Dermis microvascular lymphatic vessel endothelial cell (primary cell): ENCODE measurements at places on chromosomes 1 and 21. TPM values are rescaled to one million over a fixed set of nuclear protein-coding genes. Genes with fewer than 3 reads are reported as not detected.
A peak's percentile ranks its signal among the peaks of the same experiment; 100 is the strongest.

- peak; percentile 17 for DNase-seq
Measured at GRCh38 chr1:30842697-30843354, 65.7 kb downstream of the SDC3 start.

- DNase-seq, result no peak
Measured at GRCh38 chr1:155931332-155932038, 2.7 kb downstream of the KHDC4 start.

GRCh38 chr1:3774276-3774945 lies 1.9 kb downstream of the SMIM1 start:
- DNase-seq, result no peak

B3GALT5 gene
- total RNA-seq, result not detected in 2 replicates

CELA2A gene
- not detected in 2 replicates for total RNA-seq

DNA sequence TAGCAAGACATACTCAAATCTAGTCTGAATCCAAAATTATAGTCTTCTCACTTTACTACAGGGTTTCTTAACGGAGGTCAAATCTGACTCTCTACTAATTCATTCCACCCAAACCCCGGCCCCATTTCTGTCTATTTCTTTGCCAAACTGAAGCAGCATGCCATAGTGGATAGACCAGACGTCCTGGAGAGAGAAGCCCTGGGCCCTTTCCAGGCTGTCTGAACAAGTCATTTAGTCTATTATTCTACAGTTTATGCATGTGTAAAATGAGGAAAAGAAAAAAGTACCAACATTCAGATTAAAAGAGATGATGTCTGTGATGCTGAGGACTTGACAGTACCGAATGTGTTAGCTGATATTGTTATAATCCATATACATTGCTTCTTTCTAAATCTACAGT lies 95.0 kb downstream of the GDAP2 start:
- no peak for DNase-seq

RFX5 gene
- total RNA-seq, result 40.7 and 48.7 TPM in 2 replicates

DNA sequence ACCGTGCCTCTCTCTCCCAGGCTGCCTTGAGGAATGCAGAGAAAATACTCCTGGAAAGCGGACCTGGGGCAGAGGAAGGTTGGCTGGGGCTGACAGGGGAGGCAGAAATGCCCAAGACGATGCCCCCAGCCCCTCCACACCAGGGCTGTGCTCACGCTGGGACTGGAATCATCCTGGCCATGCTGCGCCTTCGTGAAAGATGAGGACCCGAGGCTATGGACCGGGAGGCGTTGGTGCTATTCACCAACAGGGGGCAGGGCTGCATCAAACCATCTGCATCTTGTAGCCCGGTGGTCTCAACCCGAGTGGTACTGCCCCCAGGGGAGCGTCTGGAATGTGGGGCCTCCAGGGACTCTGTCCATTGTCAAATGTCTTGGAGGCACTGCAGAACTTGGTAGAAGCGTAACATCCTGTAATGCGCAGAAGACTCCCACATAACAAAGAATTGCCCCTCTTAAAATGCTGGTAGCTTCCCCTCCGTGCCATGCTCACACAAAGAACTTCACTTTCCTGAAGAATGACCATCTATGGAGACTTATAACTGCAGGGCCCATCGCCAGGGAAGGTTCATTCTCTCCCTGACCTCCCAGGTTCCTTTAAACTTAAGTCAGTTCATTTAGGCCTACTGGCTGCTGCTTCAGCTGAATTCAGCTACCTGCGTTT lies 251.2 kb downstream of the RRAGC start:
- DNase-seq, result peak; percentile 40

DNA sequence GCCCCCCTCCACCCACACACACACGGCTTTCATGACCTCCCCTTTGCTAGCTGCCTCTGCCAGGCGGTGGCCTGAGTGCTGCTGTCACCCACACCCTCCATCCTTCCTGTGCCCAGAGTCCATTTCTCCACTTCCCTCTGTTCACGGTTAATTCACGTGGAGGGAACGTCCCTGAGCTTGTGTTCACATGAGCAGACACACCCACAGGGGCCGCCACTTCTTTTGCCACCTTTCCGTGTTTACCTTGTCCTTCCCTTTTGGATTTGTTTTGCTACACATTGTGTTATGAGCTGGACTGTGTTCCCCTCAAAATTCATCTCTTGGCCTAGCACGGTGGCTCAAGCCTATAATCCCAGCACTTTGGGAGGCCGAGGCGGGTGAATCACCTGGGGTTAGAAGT lies 128.0 kb downstream of the ETS2 start:
- no peak for DNase-seq

GRCh38 chr1:199101139-199101538 lies 462.3 kb downstream of the PTPRC start:
- no peak for DNase-seq

DNA sequence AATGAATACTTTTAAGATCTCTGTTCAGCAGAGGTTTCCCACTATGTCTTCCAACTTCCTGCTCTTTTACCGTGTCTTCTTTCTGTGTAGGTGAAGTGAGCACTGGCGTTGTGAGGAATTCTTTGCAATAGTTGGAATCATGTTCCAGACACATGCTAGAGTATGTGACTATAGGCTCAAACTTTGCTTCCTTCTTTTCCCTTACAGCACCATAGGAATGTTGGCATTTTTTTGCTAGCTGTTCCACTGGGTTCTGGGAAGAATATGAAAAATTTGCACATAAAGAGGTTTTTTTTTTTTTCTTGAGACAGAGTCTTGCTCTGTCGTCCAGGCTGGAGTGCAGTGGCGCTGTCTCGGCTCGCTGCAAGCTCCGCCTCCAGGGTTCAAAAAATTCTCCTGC lies 15.7 kb upstream of the HUNK start:
- DNase-seq, result no peak

DNA sequence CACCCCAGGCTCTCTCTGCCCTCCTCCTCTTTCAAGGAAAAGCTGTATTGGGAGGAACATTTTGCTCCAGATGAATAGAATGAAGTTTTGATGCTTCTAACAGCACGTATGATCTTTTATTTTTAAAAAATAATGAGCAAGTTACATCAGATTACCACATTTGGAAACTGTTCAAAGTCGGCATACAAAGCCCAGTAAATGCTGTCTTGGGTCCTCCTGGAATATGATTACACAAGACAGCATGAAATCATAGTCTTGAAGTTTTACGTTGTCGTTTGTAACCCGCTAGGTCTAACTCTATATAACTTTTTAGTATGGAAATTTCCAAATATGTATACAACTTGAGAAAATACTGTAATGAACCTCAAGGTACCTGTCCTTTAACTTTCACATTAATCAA lies 385.6 kb downstream of the HLX start:
- no peak for DNase-seq

TFF2 gene
- total RNA-seq, result not detected in 2 replicates

DNA sequence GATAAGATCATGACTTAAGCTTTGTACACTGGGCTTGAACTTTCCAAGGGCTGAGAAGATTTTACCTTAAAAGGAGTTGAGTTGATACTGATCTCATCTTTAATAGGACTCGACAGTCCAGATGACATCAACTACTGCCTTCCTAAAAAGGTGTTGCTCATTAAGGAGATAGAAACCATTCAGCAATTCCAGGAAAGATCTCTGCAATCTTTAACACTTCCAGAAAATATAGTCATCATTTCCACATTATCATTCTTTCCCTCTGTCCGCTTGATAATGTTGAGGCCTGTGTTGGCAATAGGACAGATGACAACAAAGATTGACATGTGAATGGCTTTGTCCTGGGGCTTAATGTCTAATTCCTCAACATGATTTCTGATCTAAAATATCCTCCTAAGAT lies 145.4 kb upstream of the C1orf21 start:
- no peak for DNase-seq

DNA sequence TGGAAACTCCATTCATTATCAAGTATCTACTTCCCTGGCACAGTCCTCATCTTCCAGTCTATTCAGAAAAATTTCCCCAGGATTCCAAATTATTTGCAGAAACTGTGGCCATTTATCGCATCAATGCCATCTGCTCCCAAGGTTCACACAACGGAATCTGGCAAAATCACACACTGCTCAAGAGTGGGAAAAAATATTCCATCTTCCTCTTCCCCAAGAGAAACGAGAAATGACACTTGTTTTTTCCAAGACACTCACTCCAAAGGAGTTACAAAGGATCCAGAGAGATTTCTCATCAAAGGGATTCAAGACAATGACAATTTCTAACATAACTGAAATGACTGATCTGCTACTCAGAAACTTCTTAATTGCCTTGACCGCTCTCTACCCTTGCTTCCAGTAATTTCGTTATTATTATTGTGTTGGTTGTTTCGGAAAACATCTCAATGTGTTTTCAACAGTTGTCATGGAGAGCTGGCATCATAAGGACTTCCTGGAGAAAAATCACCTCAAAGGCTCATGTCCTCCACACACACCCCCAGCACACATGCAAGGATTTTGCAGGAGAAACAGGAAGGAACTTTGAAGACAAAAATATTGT lies 128.0 kb downstream of the PSMG1 start:
- peak; percentile 33 for DNase-seq

OR2T11 gene
- not detected in 2 replicates for total RNA-seq

INTS3 gene
- total RNA-seq, result 16.4 and 20.7 TPM in 2 replicates

GRCh38 chr1:40064797-40065499 lies 24.4 kb downstream of the CAP1 start:
- DNase-seq, result no peak

S100A11 gene
- total RNA-seq, result 17.1 and 23.1 TPM in 2 replicates

DNA sequence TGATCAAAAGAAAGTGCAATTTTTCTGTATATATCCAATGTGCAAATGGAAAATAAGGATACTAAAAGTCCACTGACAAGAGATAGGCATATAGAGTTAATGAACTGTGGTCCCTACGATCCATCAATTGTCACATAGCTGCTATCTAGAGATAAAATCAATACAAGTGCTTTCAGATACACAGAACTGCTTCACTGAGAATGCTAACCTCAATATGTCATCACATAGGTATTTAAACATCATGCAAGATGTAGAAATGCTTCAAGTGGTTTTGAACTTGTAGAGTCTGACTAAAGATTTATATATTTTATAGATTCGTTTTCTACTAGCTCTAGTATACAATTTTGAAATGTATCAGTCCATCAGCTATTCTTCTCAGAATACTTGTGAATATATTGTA lies 1604.7 kb downstream of the PLA2G4A start:
- no peak for DNase-seq

GPR37L1 gene
- not detected in 2 replicates for total RNA-seq

DNA sequence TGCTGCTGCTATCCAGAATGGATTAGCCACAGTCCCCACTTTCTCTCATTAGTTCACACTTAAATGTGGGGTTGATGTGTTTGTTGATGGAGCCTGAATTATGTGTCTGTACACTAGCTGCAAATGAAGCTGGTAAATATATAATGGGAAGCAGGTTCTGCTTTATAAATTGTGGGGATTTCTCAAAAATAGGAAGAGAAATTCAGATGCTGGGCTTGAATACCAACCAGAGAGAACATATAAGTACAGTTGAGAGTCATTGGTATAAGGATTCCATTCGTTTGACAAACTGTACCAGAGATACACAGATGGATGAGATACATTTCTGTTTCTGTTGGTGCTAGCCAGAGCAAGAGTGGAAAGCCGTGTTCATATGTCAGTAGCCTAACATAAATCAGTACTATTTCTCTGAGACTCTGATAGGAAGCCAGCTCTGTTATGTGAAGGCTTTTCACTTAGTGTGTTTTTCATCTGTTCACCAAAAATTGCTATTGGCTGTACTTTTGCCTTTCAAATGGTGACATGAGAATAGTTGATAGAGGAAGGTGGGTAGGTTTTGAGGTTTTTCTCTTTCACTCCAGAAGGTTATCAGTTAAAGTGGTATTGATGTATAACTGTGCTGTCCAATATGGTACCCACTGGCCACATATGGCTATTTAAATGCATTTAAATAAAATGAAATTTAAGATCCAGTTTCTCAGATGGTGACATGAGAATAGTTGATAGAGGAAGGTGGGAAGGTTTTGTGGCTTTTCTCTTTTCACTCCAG lies 15.6 kb downstream of the SMG7 start:
- DNase-seq, result no peak

COL8A2 gene
- 1.0 and 2.3 TPM in 2 replicates for total RNA-seq

DNA sequence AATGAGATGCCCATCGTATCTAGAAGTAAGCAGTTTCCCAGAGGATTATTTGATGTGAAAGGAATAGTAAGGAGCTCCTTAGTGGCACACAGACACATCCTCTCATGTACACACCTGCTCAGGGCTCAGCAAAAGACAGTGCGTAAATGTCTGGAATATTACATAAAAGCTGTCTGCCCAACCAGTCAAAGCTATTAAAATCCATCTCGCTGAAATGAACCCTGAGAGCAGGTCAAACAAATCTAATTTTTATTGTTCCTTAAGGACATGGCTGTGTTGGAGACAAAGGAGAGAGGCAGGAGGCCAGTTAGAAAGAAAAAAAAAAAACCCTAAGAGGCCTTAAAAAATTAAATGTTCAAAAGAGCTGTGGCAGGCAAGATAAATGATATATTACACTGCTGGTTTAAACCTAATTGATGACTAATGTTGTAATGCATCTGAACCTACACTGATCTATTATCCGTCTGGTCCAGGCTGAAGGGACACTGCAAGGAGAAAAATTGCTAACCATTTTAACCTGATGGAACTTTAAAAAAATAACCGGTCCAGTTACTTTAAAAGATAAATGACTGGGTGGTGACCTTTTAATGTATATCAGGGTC lies 58.5 kb upstream of the FGGY start:
- no peak for DNase-seq

- no peak for DNase-seq
Measured at GRCh38 chr1:180065408-180065807, 89.3 kb upstream of the QSOX1 start.

S100A7A gene
- not detected in 2 replicates for total RNA-seq

DNA sequence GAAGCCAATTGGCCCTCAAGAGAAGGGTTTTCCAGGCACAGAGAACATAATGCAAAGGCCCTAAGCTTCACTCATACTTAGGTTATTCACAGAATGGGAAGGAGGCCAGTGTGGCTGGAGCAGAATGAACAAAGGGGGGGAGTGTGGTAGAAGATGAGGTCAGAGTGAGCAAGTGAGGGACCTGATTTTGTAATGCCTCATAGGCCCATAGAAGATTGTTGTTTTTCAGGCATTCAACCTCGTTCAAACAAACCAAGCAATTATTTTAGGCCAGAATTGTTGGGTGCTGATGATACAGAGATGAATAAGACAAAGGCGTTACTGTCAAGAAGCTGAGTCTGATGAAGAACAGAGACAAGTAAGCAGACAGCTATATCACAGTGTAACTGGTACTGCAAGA lies 54.5 kb upstream of the RAP1A start:
- no peak for DNase-seq

DNA sequence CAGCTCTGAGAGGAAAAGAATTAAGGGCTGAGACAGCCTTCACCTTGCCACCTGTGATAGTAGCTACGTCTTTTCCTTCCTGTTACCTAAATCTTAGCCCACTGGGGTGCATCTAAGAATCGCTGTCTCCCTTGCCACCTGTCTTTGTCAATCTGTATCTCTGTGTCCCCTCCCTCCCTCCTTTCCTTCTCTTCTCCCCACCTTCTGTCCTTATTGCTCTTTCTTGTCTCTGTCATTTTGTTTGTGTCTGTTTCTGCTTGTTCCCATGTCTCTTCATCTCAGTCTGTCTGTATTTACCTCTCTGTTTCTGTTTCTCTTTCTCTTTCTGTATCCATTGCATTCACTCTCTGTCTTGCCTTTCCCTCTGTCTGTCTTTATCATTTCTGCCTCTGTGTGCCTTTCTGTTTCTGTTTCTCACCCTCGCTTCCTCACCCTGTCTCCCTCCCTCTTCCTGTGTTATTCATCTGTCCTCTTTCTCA lies 30.2 kb downstream of the SLC22A15 start:
- no peak for DNase-seq
